ENCODE measurements at places on chromosomes 11 and 22. TPM values are rescaled to one million over a fixed set of nuclear protein-coding genes. Genes with fewer than 3 reads are reported as not detected.
A peak's percentile ranks its signal among the peaks of the same experiment; 100 is the strongest.

- no peaks in the 10 kb centered on the region for H3K27me3 ChIP-seq
- no peak overlapping the region for H3K27ac ChIP-seq
- DNase-seq: no peak
- no peaks in the 10 kb centered on the region for H3K36me3 ChIP-seq
- no peaks in the 10 kb centered on the region for H3K4me1 ChIP-seq
These were observed 320.3 kb upstream of the ZC3H12C start for GRCh38 chr11:109772892-109773291.

OR4A16 gene
- total RNA-seq: not detected

DNA sequence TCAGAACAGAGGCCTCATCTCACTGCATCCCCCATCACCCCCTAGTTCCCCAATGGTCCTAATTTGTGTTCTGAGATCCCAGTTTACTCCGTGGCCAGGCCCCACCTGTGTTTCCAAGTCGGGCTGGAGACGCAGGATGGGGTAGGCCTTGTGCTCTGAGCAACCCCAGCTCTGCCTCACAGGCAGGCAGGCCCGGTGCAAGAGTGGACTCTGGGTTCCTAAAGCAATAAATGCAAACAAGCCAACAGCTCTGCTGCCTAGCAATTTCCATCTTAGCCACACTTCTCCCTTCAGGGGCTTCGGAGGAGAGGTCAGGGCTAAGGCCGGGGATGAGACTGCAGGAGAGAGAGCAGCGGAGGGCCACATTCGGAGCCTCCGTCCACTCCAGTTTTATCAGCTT lies 2.5 kb upstream of the EPS8L2 start:
- no peak overlapping the region for H3K4me3 ChIP-seq
- peaks cover 9% of the 10 kb centered on the region for H3K36me3 ChIP-seq
- peaks cover 14% of the 10 kb centered on the region for H3K27me3 ChIP-seq
- H3K27ac ChIP-seq: peak overlapping the region; percentile 56
- DNase-seq: no peak
- peaks cover 35% of the 10 kb centered on the region for H3K4me1 ChIP-seq

GRCh38 chr11:123707606-123708205 lies 33.8 kb downstream of the ZNF202 start:
- H3K36me3 ChIP-seq: no peaks in the 10 kb centered on the region
- H3K27ac ChIP-seq: no peak overlapping the region
- no peak overlapping the region for H3K4me3 ChIP-seq
- DNase-seq: no peak

LINC01488 gene
- total RNA-seq: not detected

CDC42BPG gene
- 20.9 TPM for total RNA-seq

- no peak overlapping the region for H3K4me3 ChIP-seq
- DNase-seq: no peak
- no peaks in the 10 kb centered on the region for H3K4me1 ChIP-seq
- no peak overlapping the region for H3K27ac ChIP-seq
- H3K36me3 ChIP-seq: no peaks in the 10 kb centered on the region
- H3K27me3 ChIP-seq: no peaks in the 10 kb centered on the region
These were observed 19.1 kb upstream of the SLC22A25 start for GRCh38 chr11:63262547-63262946.

DNA sequence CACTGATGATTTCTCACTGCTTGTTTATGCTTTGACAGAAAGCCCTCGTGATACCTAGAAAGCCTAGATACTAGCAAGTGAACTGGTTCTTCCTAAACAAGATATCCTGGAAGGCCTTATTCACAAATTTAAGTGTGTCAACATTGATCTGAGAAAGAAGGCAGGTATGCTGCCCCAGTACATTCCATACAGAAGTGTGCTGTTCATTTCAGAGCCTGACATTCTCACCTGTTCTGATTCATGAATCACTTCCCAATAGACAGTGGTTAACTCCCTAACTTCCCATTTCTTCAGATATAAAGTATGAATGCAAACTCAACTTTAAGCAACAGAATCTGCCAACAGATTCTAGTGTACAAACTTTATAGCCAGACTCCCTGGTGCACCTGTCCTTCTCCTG lies 15.5 kb upstream of the RASSF10 start:
- no peak overlapping the region for H3K4me3 ChIP-seq
- H3K4me1 ChIP-seq: no peaks in the 10 kb centered on the region
- no peaks in the 10 kb centered on the region for H3K27me3 ChIP-seq

GRCh38 chr11:112555491-112556364 lies 295.1 kb upstream of the PLET1 start:
- no peaks in the 10 kb centered on the region for H3K4me1 ChIP-seq
- no peak overlapping the region for H3K4me3 ChIP-seq
- H3K36me3 ChIP-seq: no peaks in the 10 kb centered on the region

DNA sequence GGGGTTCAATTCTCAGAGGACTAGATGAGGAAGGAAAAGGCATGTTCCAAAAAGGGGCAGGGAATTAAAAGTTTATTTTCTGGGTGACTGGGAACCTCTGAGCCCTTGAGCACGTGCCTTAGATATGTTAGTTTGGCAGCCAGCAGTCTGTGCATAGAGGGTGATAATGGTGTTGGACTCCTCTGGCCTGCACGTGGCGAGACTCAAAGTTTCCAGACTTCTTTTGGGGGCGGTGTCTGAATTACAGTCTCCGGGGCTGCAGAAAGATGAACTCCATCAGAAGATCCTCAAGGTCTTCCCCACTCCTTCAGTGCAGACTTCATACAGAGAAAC lies 861 bp upstream of the ZNRF3 start:
- H3K27me3 ChIP-seq: no peaks in the 10 kb centered on the region
- H3K27ac ChIP-seq: no peak overlapping the region
- H3K36me3 ChIP-seq: no peaks in the 10 kb centered on the region
- peaks cover 7% of the 10 kb centered on the region for H3K4me1 ChIP-seq
- H3K4me3 ChIP-seq: peak overlapping the region; percentile 72

- H3K27me3 ChIP-seq: no peaks in the 10 kb centered on the region
- H3K4me3 ChIP-seq: no peak overlapping the region
- no peaks in the 10 kb centered on the region for H3K4me1 ChIP-seq
- no peaks in the 10 kb centered on the region for H3K36me3 ChIP-seq
These were observed 6.5 kb downstream of the OR4D6 start for GRCh38 chr11:59463190-59463641.

CD3G gene
- 6.5 TPM for total RNA-seq

GRCh38 chr11:58922479-58922878 lies 16.8 kb upstream of the GLYATL1 start:
- H3K36me3 ChIP-seq: no peaks in the 10 kb centered on the region
- H3K27ac ChIP-seq: no peak overlapping the region
- H3K4me1 ChIP-seq: no peaks in the 10 kb centered on the region
- H3K27me3 ChIP-seq: peaks cover 4% of the 10 kb centered on the region
- no peak overlapping the region for H3K4me3 ChIP-seq
- DNase-seq: no peak

MPPED1 gene
- not detected for total RNA-seq

OSM gene
- total RNA-seq: 1.6 TPM

GRCh38 chr11:130115218-130115617 lies 44.4 kb upstream of the ST14 start:
- no peak overlapping the region for H3K4me3 ChIP-seq
- H3K27me3 ChIP-seq: no peaks in the 10 kb centered on the region
- no peak overlapping the region for H3K27ac ChIP-seq
- H3K36me3 ChIP-seq: peaks cover 37% of the 10 kb centered on the region
- peaks cover 27% of the 10 kb centered on the region for H3K4me1 ChIP-seq
- DNase-seq: no peak

DNA sequence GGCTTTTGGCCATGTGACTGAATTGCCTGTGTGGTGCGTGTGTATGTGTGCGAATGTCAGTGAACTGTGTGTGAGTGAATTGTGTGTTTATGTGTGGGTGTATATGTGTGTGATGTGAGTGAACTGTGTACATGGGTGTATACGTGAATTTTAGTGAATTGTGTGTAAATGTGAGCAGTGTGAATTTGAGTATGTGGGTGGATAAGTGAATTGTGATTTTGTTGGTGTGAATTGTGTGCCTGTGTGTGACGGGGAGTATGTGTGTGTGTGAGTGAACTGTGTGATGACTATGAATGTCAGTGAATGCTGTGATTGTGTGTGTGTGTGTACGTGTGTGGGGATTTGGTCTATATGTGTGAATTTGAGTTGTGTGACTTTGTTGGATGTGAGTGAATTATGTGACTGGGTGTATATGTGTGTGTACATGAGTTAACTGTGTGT lies 3.5 kb downstream of the DDTL start:
- DNase-seq: no peak
- H3K27ac ChIP-seq: no peak overlapping the region
- no peaks in the 10 kb centered on the region for H3K4me1 ChIP-seq

LRRC10B gene
- total RNA-seq: 0.29 TPM

ZP1 gene
- not detected for total RNA-seq

- H3K27me3 ChIP-seq: no peaks in the 10 kb centered on the region
- no peak for DNase-seq
- H3K36me3 ChIP-seq: no peaks in the 10 kb centered on the region
These were observed 43.2 kb upstream of the CREB3L1 start for GRCh38 chr11:46234311-46234710.

GRCh38 chr22:37139762-37140161 lies 10.0 kb downstream of the IL2RB start:
- no peaks in the 10 kb centered on the region for H3K36me3 ChIP-seq
- H3K27ac ChIP-seq: no peak overlapping the region
- DNase-seq: no peak
- H3K4me1 ChIP-seq: no peaks in the 10 kb centered on the region
- no peak overlapping the region for H3K4me3 ChIP-seq
- peaks cover 4% of the 10 kb centered on the region for H3K27me3 ChIP-seq

IGLL1 gene
- not detected for total RNA-seq

DNA sequence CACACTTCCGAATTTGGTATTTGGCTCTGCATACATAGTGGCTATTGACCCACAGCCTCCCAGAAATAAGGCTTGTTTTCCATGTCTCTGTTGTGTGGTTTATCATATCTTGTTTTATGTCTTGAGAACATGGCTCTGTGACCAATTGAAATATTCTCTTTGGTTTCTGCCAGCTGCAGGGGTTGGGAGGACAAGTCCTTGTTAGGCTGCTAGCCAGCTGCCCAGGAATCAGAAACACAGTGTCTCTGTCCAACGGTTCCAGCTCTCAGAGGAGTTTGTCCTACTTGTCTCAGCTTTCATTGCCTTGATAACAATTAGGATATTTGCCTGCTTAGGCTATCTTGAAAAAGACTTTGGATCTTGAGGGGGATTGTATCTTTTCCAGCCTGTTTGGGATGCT lies 6.0 kb upstream of the SLC7A4 start:
- DNase-seq: no peak
- H3K27ac ChIP-seq: peak overlapping the region; percentile 6
- H3K4me3 ChIP-seq: no peak overlapping the region
- no peaks in the 10 kb centered on the region for H3K36me3 ChIP-seq

DNA sequence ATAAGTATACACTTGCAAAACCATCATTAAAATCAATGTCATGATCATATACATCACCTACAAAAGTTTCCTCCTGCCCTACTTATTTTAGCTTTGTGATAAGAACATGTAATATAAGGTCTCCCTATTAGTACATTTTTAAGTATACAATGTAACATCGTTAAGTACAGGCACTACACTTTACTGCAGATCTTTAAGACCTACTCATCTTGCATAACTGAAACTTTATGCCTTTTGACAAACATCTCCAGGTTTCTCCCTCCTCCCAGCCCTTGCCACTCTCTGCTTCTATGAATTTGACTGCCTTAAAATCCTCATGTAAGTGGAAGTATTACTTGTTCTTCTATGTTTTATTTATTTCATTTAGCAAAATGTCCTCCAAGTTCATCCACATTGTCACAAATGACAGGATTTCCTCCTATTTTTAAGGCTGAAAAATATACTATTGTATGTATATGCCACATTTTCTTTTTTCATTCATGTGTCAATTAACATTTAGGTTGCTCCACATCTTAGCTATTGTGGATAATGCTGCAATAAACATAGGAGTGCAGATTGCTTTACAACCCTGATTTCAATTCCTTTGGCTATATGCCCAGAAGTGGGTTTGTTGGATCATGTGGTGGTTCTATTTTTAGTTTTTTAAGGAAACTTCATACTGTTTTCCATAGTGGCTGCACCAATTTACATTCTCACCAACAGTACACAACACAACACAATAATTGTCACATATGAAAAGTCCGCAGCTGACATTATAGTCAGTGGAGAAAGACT lies 471.1 kb upstream of the ANO3 start:
- no peaks in the 10 kb centered on the region for H3K4me1 ChIP-seq
- H3K4me3 ChIP-seq: no peak overlapping the region
- no peaks in the 10 kb centered on the region for H3K36me3 ChIP-seq
- H3K27me3 ChIP-seq: no peaks in the 10 kb centered on the region

DNA sequence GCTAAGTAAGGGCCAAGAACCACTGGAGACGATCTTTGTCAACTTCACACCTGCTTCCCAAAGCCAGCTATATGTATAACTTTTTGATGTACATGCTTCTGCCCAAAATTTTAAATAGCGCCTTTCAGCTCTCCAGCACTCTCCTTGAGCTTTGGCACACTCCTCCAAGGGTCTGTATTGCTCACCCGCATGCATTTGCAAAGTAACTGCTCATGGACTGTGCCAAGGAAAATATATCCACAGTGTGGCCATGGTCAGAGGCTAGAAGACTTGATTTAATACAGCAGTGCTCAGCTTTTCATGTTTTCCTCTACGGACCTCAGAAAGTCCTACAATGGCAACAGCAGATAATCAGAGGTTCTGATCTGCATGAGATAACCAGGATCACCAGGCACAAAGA lies 550.1 kb downstream of the SOX6 start:
- no peaks in the 10 kb centered on the region for H3K36me3 ChIP-seq
- H3K4me1 ChIP-seq: no peaks in the 10 kb centered on the region
- no peak for DNase-seq
- no peaks in the 10 kb centered on the region for H3K27me3 ChIP-seq
- no peak overlapping the region for H3K4me3 ChIP-seq

CEND1 gene
- total RNA-seq: not detected

Measured in upper lobe of right lung (tissue), 1 donor.